ENCODE measurements at places on chromosomes 7 and 10. TPM values are rescaled to one million over a fixed set of nuclear protein-coding genes. Genes with fewer than 3 reads are reported as not detected.

Gene AGAP6
- total RNA-seq = 4.5 TPM

Gene IGFBP3
- total RNA-seq = 46.0 TPM

Gene ZMYND11
- total RNA-seq = 80.7 TPM

DNA sequence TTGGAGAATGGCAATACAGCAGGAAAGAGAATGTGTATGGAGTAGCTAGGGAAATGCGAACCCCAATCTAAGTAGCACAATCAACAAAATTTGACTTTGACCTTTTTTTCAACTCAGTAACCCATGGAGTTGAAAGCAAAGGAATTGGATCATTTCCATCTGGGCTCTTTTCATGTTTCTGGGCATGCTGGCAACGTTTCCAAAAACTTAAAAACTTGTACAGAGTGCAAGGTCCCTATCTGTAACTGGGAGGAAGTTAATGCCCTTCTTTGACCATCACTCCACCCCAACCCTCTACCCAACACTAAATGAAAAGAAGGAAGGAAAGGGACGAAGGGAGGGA lies 1.3 kb upstream of the HIBADH start:
- no peak for DNase-seq

DNA sequence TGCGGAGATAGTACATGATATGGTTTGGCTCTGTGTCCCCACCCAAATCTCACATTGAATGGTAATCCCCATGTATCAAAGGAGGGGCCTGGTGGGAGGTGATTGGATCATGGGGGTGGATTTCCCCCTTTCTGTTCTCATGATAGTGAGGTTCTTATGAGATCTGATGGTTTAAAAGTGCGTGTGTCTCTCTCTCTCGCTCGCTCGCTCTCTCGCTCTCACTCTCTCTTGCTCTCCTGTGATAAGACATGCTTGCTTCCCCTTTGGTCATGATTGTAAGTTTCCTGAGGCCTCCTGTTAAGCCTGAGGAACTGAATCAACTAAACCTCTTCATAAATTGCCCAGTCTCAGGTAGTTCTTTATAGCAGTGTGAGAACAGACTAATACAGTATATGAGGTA lies 171.9 kb downstream of the NSUN6 start:
- DNase-seq = no peak

- DNase-seq = no peak
These were observed 371.6 kb downstream of the BBS9 start for GRCh38 chr7:33500703-33501701.

DNA sequence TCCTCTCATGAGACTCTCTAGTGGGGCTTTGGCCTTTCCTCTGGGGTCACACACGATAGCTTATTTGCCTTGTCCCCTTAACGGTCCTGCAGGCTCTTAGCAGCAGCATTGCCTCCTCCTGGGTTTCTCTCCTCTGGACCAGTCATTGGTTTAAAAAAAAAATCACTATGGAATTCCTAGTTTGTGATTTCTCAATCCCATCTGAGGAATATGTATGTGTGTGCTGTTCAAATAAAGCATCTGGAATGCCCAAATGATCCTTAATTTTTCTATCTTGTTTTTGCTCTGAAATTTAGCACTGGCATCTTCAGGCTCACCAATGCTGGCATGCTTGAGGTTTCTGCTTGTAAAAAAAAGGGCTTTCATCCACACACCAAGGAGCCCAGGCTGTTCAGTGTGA lies 30.5 kb downstream of the ACTA2 start:
- DNase-seq = no peak
